CD8-positive, alpha-beta T cell (primary cell): ENCODE measurements at places on chromosomes 4 and X. TPM values are rescaled to one million over a fixed set of nuclear protein-coding genes. Genes with fewer than 3 reads are reported as not detected.

NUDT11 gene
- total RNA-seq, result 2.1 TPM

CXCL13 gene
- total RNA-seq, result not detected

DNAAF6 gene
- total RNA-seq, result not detected

PRDM5 gene
- 1.1 TPM for total RNA-seq

GABRG1 gene
- total RNA-seq, result not detected

TIGD4 gene
- total RNA-seq, result not detected

PGRMC1 gene
- total RNA-seq, result 15.2 TPM

N4BP2 gene
- 19.5 TPM for total RNA-seq

ARFIP1 gene
- 1.9 TPM for total RNA-seq

TASL gene
- 0.22 TPM for total RNA-seq
